ENCODE measurements at places on chromosomes 5 and 9.

DNA sequence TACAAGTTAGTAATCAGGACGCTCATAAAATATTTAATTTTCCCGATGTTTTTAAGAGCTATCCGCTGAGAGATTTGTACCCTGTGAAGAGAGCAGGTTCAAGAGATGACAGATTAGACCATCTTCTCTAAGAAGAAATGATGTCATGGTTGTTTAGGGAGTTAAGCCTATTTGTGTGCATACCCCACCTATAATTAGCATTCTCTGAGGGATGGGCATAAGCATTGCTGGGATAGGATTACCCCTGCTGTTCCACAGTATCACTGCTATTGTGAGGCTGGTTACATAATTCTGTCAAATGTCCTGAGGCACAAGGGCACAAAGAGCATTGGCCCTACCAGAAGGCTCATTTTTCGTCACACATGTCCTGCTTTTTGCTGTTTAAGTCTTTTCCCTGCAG lies 687.0 kb downstream of the CETN3 start:
- no peak for DNase-seq

DNA sequence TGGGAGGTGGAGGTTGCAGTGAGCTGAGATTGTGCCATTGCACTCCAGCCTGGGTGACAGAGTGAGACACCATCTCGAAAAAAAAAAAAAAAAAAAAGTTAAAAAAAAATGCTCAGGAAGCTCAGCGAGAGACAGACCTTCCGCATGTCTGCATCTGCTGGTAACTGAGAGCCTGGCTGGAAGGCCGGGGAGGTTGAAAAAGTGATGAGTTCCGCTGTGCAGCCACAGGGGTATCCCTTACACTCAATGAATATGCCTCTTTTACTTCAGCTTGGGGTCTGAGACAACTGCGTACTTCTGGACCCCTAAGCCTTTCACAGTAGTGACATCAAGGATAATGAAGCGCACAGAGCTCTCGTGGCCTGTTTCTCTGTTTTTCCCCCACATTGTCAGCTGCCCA lies 179.9 kb upstream of the KLF4 start:
- no peak for DNase-seq

DNA sequence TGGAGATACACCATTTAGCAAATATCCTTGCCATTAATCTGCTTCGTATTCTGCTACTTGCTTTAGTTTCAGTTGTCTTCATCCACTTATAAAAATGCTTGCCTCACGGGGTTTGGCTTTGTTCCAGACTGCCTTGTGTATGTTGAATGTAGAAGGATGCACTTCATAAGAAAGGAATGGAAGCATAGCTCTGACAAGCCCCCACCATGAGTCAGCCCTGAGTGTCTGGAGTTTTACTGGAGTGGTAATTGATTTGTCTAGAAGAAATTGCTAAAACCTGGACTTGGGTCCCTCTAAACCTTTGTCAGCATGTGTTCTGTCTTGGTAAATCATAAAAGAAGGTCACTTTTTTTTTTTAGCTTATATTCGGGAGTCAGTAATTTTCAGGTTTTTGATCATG lies 4.6 kb downstream of the TEX48 start:
- DNase-seq = no peak

- DNase-seq = no peak
These were observed 20.3 kb upstream of the GRAMD2B start for GRCh38 chr5:126402621-126403555.

- no peak for DNase-seq
These were observed 49.5 kb downstream of the KLF4 start for GRCh38 chr9:107439991-107440456.

- DNase-seq = no peak
These were observed 459.9 kb upstream of the RORB start for GRCh38 chr9:74037274-74037673.

GRCh38 chr5:143851383-143851782 lies 39.4 kb downstream of the HMHB1 start:
- DNase-seq = no peak
